ENCODE measurements at places on chromosomes 4 and X. TPM values are rescaled to one million over a fixed set of nuclear protein-coding genes. Genes with fewer than 3 reads are reported as not detected.

NDP gene
- not detected for total RNA-seq

CCDC120 gene
- 39.1 TPM for total RNA-seq

NUDT10 gene
- 0.88 TPM for total RNA-seq

- no peak for DNase-seq
Measured at GRCh38 chr4:22458098-22458497, 57.8 kb downstream of the ADGRA3 start.

DNA sequence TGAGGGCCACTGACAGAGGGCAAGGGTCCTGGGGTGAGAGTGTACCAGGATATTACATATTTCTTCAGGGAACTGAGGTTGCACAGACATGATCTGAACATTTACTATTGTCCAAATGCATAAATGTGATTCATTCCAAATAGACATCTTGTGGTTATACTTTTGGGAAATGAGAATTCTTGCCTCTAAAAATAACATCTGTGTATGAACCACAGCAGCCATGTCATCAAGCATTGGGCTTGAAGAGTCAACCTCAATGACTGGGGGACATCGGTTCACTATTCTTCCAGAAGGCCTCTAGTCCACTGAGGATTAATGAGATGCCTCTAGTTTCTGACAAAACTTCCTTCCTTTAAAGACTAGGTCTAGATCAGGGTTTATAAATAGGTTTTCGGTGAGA, 193.1 kb upstream of the GPC4 start:
- no peak for DNase-seq

All from Peyer's patch (tissue), 4 donors.